Osteoblast (primary cell): ENCODE measurements at places on chromosomes 5 and 9. TPM values are rescaled to one million over a fixed set of nuclear protein-coding genes. Genes with fewer than 3 reads are reported as not detected.

ACTBL2 gene
- total RNA-seq: not detected in 2 replicates

CARTPT gene
- not detected in 2 replicates for total RNA-seq

SH2D3C gene
- total RNA-seq: 0.29 and 0.36 TPM in 2 replicates

C9orf57 gene
- not detected in 2 replicates for total RNA-seq

ADRB2 gene
- under 0.01 and 0.29 TPM in 2 replicates for total RNA-seq

WDR31 gene
- total RNA-seq: 1.4 and 2.4 TPM in 2 replicates

FER gene
- total RNA-seq: 34.8 and 36.6 TPM in 2 replicates

WDR38 gene
- total RNA-seq: not detected in 2 replicates

TIMD4 gene
- total RNA-seq: not detected in 2 replicates

NXNL2 gene
- total RNA-seq: 3.3 and 7.4 TPM in 2 replicates

IFNA2 gene
- not detected in 2 replicates for total RNA-seq

SPINK4 gene
- not detected in 2 replicates for total RNA-seq

RNF183 gene
- not detected in 2 replicates for total RNA-seq

SAXO1 gene
- under 0.01 TPM in 2 replicates for total RNA-seq

IL5 gene
- total RNA-seq: not detected in 2 replicates

ST8SIA4 gene
- 1.4 and 1.8 TPM in 2 replicates for total RNA-seq

- DNase-seq: no peak
Measured at GRCh38 chr5:43202380-43202779, 10.4 kb downstream of the NIM1K start.

- DNase-seq: no peak
Measured at GRCh38 chr9:112548051-112548440, 61.4 kb downstream of the KIAA1958 start.

DNA sequence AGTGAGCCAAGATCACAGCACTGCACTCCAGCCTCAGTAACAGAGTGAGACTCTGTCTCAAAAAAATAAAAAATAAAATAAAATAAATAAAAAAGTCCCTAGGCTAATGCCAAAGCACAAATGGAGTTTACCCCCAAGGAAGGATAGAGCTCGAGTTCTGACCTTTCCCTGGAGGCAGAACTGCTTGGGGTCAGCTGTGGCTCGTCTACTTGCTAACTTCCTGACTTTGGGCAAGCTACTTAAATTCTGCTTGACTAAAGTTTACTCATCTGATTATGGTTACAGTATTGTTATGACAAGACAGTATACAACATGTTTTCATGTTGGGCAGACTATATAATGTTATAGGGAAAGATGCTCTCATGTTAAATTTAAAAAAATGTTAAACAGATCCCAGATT is 359.2 kb downstream of the DNAH5 start:
- DNase-seq: no peak

- DNase-seq: no peak
Measured at GRCh38 chr5:35436400-35437057, 181.1 kb upstream of the SPEF2 start.

GRCh38 chr5:72511774-72512592 is 4.8 kb upstream of the ZNF366 start:
- peak; percentile 35 for DNase-seq

- no peak for DNase-seq
Measured at GRCh38 chr9:21589344-21590056, 107.4 kb upstream of the IFNE start.

DNA sequence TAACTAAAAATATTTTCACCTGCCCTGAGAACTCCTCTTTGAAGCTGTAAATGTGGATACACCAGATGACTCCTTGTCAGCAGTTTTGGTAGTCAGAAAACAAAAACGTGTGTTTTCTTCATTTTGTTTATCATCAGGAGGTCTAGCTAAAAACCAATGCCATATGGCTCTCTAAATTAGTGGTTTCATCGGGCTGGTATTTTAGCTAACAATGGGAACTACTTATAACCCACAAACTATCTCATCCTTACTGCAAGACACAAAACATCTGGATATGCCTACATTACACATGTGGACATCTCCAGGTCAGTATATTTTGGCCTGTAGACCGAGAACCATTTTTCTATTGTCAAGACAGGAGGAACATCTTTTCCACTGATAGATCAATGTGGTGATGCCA is 56.2 kb downstream of the GAS1 start:
- no peak for DNase-seq

GRCh38 chr9:127694890-127695720 is 11.7 kb upstream of the CFAP157 start:
- DNase-seq: peak; percentile 72

DNA sequence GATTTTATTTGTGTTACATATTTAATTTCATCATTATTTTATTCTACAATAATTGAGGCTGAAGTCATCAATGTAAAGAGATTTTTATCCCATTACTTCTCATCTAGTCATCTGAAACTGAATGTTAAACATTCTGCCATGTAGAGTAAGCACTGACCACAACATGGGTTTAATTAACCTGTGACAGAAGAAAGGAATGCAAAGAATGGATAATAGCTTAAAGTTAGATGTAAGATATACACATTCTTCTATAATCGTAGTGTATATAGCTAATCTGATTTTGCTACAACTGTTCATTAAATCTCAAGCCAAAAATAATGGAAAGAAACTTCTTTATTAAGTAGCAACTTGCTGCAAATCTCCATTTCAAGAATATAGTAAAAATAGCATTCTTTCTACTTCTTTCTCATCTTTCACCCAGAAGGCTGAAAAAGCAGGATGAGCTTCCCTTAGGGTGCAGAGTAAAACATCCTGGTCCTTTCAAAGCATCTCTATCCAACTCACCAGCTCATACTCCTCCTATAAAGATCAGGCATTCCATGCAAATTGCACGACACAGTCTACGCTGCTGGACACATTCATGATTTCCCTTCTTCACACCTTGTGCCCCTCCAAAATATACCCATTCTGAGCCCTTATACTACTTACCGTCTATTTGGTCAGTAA is 115.2 kb downstream of the EFNA5 start:
- no peak for DNase-seq

DNA sequence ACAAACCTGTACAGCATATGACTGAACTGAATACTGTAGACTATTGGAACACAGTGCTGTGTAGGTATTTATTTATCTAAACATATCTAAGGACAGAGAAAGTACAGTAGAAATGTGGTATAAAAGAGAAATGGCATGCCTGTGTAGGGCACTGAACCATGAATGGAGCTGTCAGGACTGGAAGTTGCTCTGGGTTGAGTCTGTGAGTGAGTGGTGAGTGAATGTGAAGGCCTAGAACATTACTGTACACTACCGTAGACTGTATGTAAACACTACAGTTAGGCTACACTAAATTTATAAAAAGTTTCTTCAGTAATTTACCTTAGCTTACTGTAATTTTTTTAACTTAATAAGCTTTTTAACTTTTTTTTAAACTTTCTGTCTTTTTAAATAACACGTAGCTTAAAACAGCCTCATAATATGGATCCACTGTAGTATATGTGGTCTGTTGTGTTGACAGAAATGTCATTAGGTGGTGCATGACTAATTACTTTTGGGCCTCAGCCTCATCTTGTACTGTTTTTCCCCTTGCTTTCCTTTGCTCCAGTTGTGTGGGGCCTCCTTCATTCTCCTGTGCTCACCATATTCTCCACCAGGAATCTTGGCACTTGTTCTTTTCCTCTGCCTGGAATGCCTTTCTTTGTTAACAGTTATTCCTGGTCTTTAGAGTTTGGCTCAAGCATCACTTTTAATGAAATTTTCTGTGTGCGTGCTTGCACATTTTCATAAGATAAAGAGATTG is 8.8 kb downstream of the SPIN1 start:
- DNase-seq: peak; percentile 27

GRCh38 chr9:72524820-72525540 is 3.6 kb downstream of the TMC1 start:
- DNase-seq: no peak

DNA sequence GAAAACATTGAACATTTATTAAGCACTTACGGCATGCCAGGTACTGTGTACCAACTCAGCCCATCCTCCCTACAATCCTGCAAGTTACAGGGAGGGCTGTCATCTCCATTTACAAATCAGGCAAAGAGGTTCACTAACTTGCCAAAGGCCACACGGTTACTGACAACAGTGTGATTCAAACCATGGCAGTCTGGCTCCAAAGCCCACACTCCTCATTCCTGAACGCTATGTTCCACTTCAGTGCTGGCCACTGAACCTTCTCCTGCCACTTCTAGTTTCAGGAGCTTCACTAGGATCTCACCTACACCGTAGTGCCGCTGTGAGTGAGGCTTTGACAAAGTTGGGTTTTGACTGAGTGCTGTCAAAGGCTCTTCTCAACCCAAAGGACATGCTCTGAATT is 7.2 kb upstream of the LIFR start:
- DNase-seq: no peak

- no peak for DNase-seq
Measured at GRCh38 chr5:74442466-74442865, 198.1 kb downstream of the ENC1 start.

- no peak for DNase-seq
Measured at GRCh38 chr9:121249563-121249962, 18.4 kb upstream of the GSN start.

- no peak for DNase-seq
Measured at GRCh38 chr9:136679431-136679941, 7.8 kb downstream of the AGPAT2 start.

DNA sequence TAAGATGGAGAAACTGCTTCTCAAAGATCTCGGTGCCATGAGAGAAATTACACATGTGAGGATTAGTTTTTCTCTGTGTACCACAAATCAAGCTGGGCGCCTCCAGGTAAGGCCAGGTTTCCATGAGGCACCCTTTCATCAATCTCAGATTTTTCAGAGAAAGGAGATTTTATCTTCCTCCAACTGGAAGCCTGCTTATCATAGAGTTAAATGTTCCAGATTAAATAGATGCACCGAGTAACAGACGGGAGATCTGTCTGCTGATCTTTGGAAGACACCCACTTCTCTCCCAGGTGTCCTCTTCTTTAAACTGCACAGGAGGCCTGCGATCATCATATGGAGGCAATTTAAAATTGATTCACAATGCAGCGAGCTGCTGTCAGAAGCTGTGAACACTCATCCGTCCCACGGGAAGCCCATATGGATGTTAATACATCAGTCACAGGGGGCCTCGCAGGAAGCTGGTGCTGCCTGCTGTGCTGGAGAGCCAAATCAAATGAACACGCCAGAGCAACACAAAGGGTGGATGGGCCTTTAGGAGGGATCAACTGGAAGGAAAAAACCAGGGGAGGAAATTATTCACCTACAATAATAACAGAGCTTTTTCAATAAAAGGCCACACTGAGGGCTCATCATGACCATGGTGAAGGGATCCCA is 93.3 kb downstream of the TLE1 start:
- DNase-seq: peak; percentile 61

DNA sequence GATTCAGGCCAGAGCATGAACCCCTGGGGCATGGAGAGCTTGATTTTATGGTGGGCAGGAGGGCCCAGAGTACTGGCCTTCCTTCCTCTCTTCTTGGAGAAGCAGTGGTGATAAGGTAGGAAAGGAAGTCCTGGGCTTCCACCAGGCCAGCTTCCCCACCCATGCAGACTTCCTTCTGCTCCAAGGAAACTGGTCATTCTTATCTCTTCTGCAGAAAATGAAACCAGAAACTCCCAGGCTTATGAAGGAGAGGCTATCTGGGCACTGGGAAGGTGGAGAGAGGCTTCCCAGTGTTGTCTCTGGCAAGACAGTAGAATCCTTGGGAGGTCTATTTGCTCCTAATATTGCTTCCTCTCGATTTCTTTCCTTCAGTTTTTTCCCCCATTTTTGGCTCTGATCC is 110.5 kb upstream of the EQTN start:
- DNase-seq: no peak

GRCh38 chr5:113425909-113426308 is 8.9 kb downstream of the TSSK1B start:
- no peak for DNase-seq

DNA sequence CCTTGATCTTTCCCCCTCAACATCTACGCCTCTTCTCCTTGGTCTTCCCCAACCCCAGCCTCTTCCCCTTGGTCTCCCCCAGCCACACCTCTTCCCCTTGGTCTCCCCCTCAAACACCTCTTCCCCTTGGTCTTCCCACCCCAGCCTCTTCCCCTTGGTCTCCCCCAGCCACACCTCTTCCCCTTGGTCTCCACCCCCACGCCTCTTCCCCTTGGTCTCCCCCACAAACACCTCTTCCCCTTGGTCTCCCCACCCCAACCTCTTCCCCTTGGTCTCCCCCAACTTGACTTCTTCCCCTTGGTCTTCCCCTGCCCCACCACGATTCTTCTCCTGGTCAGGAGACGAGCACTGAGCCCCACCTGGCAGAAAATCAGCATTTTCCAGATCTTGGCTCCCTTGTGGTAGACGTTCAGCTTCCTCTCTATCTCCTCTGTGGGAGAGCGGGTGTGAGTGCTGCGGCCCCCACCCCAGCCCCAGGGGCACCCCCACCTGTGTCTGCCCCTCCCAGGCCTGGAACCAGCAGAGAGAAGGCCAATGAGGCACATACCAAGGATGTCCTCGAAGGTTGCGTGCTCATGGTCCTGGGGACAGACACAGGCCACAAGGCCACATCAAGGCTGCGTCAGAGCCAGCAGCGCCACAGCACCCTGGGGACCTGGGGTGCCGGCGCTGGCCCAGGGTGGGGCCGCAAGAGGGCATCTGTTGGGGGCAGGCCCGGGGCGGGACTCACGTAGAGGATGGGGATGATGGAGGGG is 7.0 kb downstream of the NSMF start:
- DNase-seq: peak; percentile 25

- DNase-seq: peak; percentile 85
Measured at GRCh38 chr5:150224483-150225027, 34.7 kb downstream of the SLC6A7 start.

- no peak for DNase-seq
Measured at GRCh38 chr5:157059093-157059539, at the start of gene HAVCR1. HAVCR1 (minus strand) TSS chr5:157059116; CDS start chr5:157057943, 1,173 bp downstream.

DNA sequence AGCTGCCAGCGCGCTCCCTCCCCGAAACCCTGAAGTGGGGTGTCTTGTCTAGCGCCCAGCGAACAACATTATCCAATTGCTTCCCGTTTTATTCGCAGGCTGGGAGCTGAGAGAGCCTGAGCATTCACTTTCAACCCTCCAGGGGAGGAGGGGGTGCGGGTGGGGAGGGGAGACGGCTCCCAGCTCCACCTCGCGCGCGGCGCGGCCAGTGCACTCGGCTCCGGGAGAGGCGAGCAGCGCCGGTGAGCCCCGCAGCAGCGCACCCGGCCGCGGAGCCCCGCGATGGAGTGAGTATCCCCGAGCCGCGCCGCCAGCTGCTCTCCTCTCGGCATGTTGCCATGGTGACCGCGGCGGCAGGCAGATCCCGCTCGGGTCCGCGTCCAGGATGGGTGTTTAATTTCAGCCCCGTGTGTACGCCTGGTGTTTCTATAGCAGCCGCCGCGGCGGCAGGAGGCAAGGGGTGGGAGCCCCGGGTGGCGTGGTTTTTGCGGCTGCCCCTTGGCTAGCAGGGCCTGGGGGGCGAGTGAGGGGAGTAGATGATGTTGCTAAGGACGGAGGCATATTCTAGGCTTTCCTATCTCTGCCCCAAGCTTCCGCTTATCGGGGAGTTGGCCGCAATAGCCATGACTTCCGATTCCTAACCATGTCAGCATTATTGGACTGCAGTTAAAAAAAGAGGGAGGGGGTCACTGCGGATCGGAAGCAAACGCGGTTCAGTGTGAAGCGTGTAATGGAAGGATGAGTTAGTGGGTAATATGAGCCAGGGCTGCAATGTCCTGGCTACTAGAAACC is 139.2 kb upstream of the PALM2AKAP2 start:
- peak; percentile 87 for DNase-seq

GRCh38 chr5:132408456-132408855 is 38.9 kb downstream of the SLC22A5 start:
- no peak for DNase-seq

GRCh38 chr9:35500130-35500748 is 10.3 kb downstream of the RUSC2 start:
- no peak for DNase-seq
